IPS-NIHi11 (cell line): ENCODE measurements at places on chromosomes 2 and 18.

DNA sequence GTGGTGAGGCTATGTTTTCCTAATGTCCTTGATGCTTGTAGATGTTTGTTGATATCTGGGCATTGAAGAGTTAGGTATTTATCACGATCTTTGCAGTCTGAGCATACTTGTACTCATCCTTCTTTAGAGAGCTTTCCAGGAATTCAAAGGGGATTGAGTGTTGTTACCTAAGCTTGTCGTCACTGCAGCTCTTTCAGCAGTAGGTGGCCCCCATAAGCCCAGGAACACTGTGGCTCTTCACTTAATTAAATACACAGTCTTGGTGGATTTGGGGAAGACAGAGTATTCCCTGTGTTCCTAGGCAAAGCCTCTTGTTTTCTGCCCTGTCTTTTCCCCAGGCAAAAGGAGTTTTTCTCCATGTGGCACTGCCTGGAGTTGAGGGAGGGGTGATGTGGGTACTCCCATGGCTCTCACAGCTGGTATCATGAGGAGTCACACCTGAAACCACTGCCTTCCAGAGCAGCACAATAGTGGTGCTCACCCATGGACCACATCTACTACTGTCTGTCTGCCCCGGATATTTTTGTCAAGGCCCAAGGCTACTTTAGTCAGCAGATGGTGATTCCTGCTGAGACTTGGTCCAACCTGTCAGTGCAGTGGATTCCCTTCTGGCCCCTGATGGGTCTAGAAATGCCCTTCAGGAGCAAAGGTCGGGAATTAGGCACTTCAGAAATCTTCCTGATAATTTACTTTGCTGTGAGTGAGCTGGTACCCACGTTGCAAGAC, 95.7 kb downstream of the GALNT13 start:
- DNase-seq, result no peak

- no peak for DNase-seq
These were observed 4.6 kb upstream of the SDC1 start for GRCh38 chr2:20229322-20230113.

GRCh38 chr2:141652308-141652707, 478.5 kb downstream of the LRP1B start:
- no peak for DNase-seq

- DNase-seq, result no peak
These were observed 508.6 kb downstream of the PARD3B start for GRCh38 chr2:205053827-205054410.

DNA sequence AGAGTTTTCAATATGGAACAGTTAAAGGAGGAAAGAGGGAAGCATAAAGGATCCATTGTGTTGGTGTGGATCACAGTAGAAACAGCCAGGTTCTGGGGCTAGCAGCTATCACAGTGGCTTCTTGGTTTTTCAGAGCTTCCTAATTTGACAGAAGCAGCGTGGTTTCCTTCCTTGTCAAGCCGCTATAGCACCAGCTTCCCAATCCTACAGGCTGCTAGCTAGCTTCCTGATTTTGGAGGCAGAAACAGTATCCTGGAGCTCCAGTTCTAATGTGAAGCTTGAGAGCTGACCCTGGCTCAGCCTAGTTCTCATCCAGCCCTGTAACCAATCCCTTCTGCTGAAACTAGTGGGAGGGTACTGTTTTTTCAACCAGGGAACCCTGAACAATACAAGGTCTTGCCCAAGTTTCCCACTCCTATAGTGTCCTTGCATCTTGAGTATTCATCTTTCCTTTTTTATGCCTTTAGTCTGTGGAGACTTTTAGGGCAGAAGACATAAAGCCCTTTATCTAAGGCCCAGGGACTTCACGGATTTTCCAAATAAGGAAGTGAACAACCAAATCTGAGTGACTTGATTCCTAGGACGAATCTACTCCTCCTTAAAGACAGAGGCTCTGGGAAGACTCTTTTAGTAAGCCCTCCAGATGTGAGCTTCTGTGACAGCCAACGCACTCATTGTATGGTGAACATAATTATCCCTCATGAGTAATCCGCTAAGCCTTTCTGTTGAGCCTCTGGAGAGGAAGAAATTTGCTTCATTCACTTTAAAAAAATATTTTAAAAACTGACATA, 33.8 kb downstream of the CCDC93 start:
- no peak for DNase-seq
